ENCODE measurements at places on chromosomes 7 and 10.

GRCh38 chr7:103129702-103130549 lies 19.0 kb downstream of the NAPEPLD start:
- no peak for DNase-seq

DNA sequence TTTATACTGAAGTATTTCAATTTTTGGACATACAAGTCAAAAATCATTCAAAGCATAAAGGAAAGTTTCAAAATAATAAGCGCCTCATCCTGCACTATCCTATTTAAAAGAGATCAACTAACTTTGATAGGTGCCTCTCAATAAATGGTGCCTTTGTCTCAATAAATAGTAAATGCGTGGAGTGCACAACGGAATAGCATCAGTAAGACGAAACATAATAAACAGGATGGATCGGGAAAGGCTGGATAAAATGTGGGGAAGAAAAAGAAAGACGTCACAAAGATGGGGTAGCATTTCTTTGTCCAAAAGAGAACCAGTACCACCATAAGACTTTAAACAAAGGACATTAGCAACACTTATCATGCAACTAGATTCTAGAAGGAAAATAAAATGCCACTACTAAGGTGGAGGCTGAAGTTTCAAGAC lies 571 bp upstream of the PRKAR2B start:
- no peak for DNase-seq

DNA sequence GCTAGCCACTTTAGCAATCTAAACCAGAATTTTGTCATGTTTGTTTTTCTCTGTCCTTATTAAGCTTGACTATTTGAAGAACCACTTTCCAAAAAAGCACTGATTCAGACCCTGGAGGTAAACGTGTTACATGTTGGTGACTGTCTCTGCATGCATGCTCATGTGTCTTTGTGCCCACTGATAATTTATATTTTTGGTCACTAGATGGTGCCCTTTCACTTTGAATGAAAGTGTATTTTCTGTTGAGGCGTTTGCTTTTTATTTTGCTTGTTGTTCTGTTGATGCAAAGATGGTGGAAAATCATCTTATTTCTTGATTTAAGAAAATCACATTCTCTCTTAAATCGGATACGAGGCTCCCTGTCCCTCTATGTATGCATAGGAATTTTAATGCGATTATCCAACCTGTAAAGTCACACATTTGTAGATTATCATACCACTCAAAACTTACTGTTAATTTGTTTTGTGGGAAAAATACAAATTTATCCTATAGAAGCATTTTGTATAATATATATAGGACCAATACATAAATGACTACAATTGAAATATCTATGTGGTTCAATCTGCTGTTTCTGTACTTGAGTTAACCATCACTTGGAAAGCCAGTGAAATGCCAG lies 269.3 kb downstream of the BICC1 start:
- DNase-seq = no peak

DNA sequence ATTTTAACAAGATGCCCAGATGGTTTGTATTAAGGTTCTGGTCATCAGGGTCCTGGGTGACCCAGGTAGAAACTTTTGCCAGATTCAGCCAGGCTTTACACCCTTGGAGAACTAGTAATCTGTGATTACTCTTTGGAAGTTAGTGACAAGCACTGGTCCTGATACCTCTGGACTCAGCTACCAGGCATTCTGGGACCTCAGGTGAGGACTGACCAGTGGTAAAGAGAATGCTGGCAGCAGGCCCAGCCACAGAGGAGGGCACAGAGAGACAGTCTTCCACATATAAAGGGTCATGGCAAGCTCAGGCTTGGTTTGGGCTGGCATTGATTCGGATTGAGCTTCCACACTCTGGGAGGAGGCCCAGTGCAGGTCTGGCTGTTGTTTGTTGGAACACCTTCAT lies 112.0 kb upstream of the CHST15 start:
- no peak for DNase-seq

DNA sequence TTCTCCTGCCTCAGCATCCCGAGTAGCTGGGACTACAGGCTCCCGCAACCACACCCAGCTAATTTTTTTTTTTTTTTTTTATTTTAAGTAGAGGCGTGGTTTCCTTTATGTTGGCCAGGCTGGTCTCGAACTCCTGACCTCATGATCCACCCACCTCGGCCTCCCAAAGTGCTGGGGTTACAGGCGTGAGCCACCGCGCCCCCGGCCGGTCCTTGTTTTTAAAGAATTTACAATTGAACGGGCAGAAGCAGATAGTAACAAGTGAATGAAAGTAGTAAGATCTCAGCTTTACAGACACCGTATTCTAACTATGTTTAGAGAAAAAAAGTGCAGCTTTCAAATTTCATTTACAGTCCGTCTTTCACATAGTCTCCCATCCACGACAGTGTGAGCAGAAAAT lies 112.5 kb upstream of the VWC2 start:
- DNase-seq = no peak

GRCh38 chr7:37000511-37000910 lies 276.2 kb upstream of the AOAH start:
- DNase-seq = no peak

- DNase-seq = no peak
Measured at GRCh38 chr10:106436123-106436715, 728.3 kb downstream of the SORCS1 start.

GRCh38 chr10:68759967-68760366 lies 38.9 kb downstream of the CCAR1 start:
- DNase-seq = no peak

DNA sequence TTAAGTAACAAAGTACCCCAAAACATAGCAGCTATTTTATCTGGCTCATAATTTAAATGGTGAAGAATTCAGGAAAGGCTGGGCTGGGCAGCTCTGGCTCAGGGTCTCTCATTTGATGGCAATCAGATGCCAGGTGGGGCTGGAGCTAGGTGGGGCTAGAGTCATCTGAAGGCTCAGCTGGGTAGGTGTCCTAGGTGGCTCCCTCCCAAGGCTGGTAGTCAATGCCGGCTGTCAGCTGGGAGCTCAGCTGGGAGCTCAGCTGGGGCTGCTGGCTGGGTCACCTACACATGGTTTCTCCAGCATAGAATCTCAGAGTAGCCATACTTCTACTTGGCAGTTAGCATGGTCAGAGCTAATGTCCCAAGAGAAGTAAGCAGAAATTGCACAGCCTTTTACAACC lies 34.1 kb downstream of the OSBPL3 start:
- DNase-seq = no peak

DNA sequence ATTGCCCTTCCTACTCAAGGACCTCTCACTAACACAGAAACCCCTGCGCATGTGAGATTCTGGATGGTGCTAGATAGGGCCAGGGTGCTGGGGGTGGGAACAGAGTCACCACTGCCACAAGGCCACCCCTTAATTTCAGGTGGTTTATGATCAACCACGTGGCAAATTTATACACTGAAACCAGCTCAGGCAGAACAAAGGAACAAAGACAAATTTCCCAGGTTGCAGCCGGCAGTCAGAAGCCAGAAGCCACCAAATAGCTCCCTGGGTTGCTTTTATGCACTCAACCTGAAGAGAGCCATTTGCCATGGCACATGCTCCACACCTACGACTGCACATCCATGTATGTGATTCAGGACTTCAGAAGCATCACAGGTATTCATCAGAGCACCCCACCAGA lies 2.5 kb downstream of the VOPP1 start:
- no peak for DNase-seq

DNA sequence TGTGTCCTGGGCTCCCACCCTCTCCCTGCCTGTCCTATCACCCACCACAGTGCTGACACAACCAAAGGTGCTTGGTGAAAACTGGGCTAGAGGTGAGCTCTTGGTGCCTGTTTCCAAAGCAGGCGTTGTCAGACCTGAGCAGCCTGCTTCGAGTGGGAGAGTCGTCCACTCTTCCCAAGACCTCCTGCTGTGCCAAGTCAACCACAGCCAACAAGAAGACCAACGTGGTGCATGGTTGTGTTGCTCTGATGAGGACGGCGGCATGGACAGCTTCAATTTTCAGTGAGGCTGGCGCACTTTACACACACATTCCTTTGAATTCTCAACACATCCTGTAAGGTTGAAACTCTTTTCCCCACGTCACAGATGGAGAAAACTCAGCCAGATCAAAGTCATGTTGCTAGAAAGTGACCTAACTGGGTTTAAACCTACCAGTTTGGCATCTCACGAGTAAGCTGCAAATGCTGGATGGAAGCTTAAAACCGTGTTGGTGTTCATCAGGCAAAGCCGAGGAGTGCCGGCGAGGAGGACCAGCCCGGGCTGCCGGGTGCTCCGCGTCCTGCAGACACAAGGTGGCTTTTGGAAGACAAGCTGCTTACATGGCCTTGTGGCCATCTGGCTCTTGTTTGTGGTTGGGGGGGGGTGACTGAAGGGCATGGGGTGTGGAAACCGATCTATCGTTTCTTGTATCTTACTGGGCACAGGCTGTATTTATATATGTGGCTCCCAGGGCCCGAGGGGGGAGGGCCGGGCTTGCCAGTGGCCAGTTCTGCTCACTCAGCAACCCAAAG lies 39.3 kb downstream of the INSIG1 start:
- no peak for DNase-seq

- peak; percentile 55 for DNase-seq
Measured at GRCh38 chr10:71696628-71697326, 22.8 kb downstream of the C10orf105 start.

GRCh38 chr10:74213571-74214162 lies 62.6 kb downstream of the ADK start:
- DNase-seq = peak; percentile 11

DNA sequence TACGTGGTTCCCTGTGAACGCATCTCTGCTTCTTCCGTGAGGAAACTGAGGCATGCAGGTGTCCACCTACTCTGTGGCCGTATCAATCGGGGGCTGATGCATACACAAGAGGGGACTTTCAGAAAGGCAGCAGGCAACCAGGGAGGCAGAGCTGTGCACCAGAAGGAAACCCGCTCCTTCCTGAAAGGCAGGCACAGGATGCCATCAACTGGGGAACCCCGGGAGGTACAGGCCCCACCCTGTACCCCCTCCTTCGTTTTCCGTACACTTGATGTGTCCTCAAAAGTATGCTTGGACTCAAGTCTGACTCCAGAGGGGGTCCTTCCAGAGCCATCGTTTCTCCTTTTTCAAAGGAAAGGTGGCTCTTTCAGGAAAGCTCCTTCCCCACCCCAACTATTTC lies 59.5 kb downstream of the ASB13 start:
- no peak for DNase-seq

GRCh38 chr7:103134836-103135554 lies 13.9 kb downstream of the NAPEPLD start:
- DNase-seq = no peak

- no peak for DNase-seq
Measured at GRCh38 chr10:106401161-106401560, 763.3 kb downstream of the SORCS1 start.

DNA sequence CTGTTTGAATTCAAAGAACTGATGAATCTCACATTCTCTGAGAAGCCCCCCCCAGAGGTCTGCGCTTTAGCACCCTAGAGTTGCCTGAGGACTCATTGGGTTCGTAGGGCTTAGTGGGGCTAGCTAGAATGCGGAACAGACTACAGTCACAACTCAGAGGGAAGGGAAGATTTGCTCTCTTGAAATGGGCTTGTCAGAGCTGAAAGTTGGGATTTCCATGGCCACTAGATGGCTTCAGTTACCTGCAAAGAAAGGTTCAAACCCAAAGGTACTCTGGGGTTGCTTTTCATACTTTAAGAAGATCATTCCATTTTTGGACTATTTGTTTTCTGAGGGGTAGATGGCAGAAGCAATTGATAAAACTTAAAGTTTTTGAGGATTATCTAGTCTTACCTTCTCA lies 205.0 kb downstream of the BBS9 start:
- DNase-seq = no peak

- DNase-seq = no peak
Measured at GRCh38 chr10:56599201-56599600, 238.1 kb upstream of the ZWINT start.

GRCh38 chr10:106473129-106473685 lies 691.3 kb downstream of the SORCS1 start:
- DNase-seq = no peak

- no peak for DNase-seq
Measured at GRCh38 chr10:27256299-27257189, 15.9 kb upstream of the ACBD5 start.

GRCh38 chr10:102394079-102394800 lies 1.3 kb upstream of the NFKB2 start:
- DNase-seq = peak; percentile 99

DNA sequence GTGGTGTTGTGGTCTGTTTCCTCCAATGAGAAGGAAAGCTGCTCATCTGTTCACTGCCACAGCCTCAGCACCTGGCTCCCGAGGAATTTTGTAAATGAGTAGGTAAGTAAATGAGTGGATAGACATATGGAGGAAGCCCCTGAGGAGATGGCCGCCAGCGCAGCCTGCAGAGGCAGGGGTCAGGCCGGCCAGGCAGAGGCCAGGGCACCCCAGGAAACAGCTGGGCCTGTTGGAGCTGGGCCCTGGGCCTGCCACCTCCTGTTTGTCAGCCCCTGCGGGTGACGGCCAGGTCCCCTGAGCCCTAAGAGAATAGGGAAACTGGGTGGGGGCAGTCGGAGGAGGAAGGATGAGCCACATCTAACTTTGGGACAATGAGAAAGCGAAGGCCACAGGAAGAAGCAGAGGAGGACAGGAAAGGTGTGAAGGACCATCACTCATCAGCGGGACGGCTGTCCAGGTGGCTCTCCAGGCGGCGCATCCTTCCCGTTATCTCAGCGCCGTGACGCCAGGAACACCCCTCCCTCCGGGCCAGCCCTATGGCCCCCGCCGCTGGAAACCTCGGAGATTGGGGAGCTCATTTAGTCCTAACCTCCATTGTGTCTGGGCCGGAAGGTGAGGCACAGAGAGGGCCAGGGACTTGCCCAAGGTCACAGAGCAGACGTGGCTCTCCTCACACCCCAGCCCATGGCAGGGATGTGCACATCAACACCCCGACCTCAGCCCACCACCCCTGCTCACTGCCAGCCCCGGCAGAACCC lies 142.3 kb upstream of the UNC5B start:
- DNase-seq = no peak

GRCh38 chr10:25280573-25280972 lies 105.8 kb downstream of the GPR158 start:
- no peak for DNase-seq

GRCh38 chr7:81499262-81500116 lies 270.4 kb downstream of the HGF start:
- DNase-seq = no peak

GRCh38 chr7:12389089-12389700 lies 14.5 kb downstream of the VWDE start:
- DNase-seq = peak; percentile 0

DNA sequence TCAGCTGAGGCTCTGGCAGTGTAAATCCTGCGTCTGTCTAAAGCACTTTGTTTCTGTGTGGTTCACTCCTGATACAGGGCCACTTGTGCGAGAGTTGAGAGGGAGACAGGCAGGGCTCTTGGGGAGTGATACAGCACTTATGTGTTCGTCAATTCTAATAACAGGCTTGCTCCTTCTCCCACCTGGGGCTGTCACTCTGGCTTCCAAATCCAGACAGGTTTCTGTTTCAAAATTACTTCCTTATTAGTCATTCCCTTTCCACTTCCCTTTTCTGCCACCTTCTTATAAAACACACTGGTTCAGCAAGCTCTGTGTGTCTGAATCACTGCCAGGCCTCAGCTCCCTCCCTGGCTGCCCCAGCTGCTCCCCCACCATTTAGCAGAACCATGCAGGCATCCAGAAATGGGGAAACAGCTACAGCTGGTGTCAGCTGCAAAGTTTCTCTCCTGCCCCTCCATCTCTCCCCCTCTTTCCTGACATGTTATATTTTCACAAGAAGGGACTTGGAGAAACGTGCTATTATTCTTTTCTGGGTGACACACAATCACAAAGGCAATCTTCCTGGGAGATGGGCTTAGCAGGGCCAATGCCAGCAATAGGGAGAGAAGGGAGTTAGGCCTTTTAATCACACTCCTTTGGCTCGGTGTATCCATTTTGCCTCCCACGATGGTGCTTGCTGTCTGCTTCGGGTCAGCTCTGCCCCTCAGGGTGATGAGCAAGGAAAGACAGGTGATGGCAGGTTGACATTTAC lies 58.4 kb upstream of the ZNRF2 start:
- no peak for DNase-seq

All from effector CD8-positive, alpha-beta T cell (primary cell).